ENCODE measurements at places on chromosomes 6 and 20. TPM values are rescaled to one million over a fixed set of nuclear protein-coding genes. Genes with fewer than 3 reads are reported as not detected.

- DNase-seq: no peak
Measured at GRCh38 chr6:146127447-146128215, 98.8 kb downstream of the GRM1 start.

- no peak for DNase-seq
Measured at GRCh38 chr20:37378785-37379598, 33.1 kb downstream of the SRC start.

DNA sequence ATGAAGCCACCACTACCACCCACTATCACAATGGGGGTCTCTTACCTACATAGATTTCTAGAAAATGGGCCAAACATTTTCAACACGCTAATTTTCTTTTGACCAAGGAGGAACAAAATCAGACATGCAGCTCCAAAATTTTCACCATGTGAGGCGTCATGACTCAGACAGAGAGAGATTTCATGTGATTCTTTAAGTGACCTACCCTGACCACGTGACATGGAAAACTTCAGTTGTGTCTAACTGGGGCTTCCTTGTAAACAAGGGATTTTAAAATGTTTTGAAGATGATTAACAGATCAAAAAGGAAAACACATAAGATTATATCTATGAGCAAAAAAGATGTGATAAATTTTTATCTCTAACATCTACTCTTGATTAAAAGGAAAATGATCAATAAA lies 199.2 kb downstream of the TBXT start:
- DNase-seq: no peak

DNA sequence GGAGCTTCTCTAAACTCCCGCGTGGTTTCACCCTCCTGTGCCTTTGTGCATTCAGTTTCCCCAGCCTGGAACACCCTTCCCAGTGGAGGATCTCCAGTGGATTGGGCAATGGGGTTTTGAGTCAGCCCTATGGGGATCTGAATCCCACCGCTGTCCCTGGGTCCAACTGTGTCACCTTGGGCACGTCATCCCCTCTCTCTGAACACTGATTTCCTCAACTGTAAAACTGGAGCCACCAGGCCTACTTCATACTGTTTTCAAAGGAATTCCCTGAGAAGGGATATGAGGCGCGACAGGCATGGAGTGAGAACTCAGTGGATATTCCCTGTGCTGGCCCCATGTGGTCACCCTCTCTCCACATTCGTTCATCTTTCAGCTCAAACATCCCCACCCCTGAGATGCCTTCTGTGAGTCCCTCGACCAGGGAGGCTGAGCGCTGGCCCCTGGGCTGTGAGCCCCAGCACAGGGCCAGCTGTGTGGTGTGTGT lies 25.7 kb downstream of the MAFB start:
- no peak for DNase-seq

The GCNT2 gene
- total RNA-seq: 1.8 TPM

The LRFN2 gene
- not detected for total RNA-seq

Measured in CD4-positive, alpha-beta T cell (primary cell).